ENCODE measurements at places on chromosomes 12 and 14.

DNA sequence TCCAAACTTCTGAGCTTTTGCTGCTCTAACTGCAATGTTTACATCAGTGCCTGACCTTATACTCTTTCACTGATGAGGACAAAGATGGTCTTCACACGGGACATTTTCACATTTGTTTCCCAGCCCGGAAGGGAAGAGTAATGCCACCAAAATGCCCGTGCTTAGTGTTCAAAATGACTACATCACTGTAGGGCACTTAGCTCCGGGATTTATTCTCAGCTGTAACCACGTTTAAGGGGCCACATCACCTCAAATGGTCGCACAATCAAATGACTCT, 2.9 kb downstream of the GSG1 start:
- DNase-seq: peak; percentile 61

DNA sequence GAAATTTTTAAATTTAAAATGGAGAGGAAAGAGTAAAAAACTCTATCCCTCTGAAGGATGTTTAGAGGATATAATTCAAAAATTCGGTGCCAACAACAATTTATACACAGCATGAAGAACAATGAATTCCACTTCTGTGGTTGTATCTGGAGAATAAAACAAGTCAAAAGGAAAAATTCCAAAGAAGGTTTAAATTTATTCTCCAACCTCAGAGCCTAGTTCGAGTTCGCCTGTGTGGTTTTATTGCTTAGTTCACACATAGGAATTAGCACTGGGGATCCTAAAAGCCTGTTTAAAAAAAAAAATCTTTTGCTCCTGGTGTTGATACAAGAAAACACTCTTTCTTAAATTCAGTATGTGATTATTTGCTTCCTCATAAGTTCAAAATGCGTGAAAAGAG, 79.2 kb downstream of the LLPH start:
- DNase-seq: no peak

GRCh38 chr14:22579236-22579635, 9.8 kb downstream of the DAD1 start:
- no peak for DNase-seq

GRCh38 chr12:121958541-121959240, 40.3 kb downstream of the CFAP251 start:
- DNase-seq: peak; percentile 78

- DNase-seq: no peak
Observed at GRCh38 chr12:68904351-68904962, 28.5 kb downstream of the CPM start.

- DNase-seq: peak; percentile 31
Observed at GRCh38 chr12:57603815-57604453, 690 bp upstream of the DTX3 start.

DNA sequence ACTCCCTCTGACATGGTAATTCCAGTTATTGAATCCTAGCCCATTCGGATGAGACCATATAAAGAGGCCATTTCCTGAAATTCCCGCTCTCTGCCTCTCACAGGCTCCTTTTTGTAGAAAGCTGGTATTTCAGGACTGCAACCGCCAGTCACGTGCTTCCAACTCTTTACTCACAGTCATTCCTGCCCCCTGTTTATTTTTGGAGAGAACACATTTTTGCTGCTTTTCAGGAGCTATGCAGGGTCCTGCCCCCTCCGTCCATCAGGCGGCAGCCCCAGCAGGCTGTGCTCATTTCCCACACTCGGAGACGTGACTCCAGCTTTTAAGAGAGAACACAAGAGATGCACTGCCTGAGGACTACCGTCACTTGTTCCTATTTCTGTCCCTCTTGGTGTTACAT, 26.8 kb downstream of the IFT43 start:
- no peak for DNase-seq

- DNase-seq: no peak
Observed at GRCh38 chr12:48818831-48819590, 715 bp downstream of the CACNB3 start.

- DNase-seq: no peak
Observed at GRCh38 chr12:42221726-42222125, 16.3 kb downstream of the YAF2 start.

DNA sequence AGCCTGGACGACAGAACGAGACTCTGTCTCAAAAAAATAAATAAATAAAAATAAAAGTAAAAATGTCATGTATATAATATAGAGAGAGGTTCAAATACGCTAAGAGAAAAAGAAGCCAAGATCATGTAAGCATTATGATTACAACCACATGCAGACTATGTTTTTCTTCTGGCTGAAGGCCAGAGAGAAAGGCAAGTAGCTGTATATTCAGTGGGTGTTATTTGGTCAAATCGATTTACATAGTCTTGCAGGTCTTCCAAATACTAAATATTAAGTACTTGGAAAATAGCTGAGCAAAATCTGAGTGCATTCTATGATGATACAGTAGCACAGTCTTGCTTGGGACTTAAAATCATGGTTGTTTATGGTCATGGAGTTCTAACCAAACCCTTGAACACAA, 758.0 kb downstream of the DIO2 start:
- no peak for DNase-seq
